ENCODE measurements at places on chromosomes 16 and 17.

GRCh38 chr16:1097156-1097555 lies 1.1 kb upstream of the C1QTNF8 start:
- DNase-seq, result no peak

- peak; percentile 50 for DNase-seq
Measured at GRCh38 chr16:23679274-23679985, 741 bp downstream of the PLK1 start.

- no peak for DNase-seq
Measured at GRCh38 chr16:74186561-74186971, 110.0 kb upstream of the PSMD7 start.

DNA sequence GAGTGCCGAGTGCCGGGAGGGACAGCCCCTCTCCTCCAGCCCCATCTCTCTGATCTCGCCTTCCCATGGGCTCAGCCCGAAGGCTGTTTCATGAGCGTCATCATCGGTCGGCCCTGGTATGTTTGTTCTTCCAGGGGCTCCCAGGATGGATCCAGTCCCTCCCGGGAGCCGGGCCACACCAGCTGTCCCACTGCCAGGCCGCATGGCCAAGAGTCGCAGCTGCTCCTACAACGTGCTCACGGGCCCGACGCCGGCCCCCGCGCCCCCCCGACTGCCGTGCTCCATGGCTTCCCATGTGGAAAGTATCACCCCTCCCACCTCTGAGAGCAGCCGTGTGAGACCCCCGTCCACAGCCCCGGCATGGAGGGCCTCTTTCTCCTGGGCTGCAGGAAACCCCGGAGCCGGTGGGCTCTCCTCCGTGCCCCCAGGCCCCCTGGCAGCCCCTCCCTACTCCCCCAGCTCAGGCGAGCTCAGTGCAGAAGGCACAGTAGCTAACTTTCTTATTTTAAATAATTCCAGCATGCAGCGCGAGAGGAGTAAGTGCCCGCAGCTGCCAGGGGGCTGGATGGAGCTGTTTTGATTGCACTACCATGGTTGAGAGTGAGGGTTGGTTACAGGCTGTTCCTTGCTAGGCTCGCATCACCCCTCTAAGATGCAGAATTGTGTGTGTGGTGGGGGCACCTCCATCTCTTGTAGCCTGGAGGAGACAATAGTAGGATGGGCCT lies 26.6 kb upstream of the GSE1 start:
- DNase-seq, result no peak

- no peak for DNase-seq
Measured at GRCh38 chr17:40568074-40568836, 3.0 kb upstream of the CCR7 start.

DNA sequence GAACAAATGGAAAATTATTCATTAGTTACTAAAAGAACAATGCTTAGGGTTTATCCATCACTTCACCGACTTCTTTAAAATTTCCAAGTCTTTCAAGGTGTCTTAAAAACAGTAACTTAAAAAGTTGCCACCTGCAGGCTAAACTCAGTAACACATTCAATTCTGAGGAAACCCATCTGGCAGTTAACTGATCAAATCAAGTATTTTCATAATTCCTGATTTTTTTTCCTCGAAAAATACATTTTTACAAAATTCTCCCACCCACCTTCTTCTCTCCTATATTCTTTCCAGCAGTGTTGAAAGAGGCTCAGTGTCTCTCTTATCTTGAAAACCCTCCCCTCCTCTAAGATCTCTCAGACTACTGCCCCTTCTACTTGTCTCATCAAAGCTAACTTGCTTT lies 29.9 kb downstream of the PARN start:
- peak; percentile 33 for DNase-seq

DNA sequence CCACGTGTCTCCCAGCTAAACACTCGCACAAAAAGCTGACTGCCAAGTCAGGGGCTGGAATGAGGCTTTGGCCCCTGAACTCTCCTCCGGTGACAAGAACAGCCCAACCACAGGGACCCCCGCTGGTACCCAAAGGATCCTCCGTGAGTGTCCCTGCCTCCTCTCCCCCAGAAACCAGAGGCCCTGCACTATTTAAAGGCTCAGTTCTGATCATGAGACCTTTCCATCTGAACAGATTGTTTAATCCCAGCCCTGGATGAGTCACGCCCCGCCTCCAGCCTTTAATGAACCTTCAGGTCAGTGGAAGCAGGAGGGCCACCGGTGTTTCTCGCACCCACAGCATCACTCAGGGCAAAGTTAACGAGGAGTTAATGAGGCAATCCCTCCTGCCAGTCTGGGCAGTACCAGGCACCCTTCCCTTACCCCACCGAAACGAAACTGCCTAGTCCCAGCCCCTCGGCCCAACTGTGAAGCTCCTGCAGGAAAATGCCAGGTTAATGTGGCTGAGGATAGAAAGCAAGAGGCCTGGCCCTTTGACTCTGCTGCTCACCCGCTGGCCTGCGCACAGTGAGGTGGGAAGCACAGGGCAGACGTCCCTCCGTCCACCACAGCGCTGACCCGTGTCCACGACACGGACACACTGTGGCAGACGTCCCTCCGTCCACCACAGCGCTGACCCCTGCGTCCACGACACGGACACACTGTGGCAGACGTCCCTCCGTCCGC lies 32.4 kb downstream of the TIMM22 start:
- DNase-seq, result peak; percentile 62

GRCh38 chr16:1150511-1150982 lies 2.4 kb upstream of the CACNA1H start:
- DNase-seq, result no peak

DNA sequence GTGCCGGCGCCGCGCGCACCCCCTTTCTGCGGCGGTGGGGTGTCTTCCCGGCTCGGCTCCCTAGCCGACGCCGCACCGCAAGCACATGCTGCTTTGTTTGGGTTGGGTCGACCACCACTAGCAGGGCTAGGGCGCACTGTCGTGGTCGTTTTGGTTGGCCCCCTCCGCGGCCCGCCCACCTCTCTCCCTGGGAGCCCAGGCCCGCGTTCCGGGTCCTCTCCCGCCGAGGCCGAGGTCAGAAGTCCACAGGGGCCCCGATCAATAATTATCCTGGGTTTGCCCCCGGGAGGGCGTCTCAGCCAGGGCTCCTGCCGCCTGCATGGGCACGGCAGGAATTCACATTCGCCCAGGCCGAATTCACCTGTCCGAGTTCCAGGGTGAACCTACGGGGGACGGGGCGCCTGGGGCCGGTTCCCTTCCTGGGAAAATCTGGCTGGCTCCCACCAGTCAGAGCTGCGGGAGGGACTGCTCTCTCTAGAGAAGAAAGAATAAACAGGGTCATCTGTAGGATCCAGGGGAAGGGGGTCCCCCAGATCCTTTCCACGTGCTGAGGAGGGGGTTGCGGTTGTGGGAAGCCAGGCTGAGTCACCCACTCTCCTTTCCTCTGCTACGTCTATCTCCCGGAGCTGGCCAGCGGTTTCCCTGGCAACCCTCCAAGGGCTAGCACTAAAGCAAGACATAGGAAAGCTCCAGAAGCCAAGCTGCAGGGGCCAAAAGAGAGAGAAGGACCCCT lies 584 bp upstream of the STAT5B start:
- peak; percentile 87 for DNase-seq

DNA sequence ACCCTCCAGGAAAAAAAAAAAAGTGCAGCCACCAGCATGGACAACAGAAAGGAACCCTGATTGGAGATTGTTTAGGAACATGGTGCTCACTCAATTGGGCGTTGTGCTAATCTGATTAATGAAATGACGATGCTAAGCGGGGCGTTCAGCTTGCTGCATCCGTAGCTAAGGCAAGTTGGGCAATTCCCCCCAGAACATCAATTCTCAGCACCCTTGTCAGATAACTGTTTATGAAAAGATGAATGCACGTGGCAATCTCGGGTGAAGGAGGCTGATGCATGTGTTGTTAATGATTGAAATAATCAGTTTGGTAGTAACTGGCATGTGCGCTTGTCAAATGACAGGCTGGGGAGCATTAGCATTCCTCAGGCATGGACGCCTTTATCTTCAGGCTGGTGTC lies 57.0 kb downstream of the HS3ST3A1 start:
- DNase-seq, result peak; percentile 43

- DNase-seq, result no peak
Measured at GRCh38 chr16:9429646-9430330, 338.3 kb downstream of the HAPSTR1 start.

- no peak for DNase-seq
Measured at GRCh38 chr17:43018008-43018853, 4.0 kb downstream of the VAT1 start.

GRCh38 chr16:48999508-48999907 lies 282.1 kb downstream of the CBLN1 start:
- no peak for DNase-seq

GRCh38 chr16:58389724-58390123 lies 2.5 kb upstream of the GINS3 start:
- no peak for DNase-seq

DNA sequence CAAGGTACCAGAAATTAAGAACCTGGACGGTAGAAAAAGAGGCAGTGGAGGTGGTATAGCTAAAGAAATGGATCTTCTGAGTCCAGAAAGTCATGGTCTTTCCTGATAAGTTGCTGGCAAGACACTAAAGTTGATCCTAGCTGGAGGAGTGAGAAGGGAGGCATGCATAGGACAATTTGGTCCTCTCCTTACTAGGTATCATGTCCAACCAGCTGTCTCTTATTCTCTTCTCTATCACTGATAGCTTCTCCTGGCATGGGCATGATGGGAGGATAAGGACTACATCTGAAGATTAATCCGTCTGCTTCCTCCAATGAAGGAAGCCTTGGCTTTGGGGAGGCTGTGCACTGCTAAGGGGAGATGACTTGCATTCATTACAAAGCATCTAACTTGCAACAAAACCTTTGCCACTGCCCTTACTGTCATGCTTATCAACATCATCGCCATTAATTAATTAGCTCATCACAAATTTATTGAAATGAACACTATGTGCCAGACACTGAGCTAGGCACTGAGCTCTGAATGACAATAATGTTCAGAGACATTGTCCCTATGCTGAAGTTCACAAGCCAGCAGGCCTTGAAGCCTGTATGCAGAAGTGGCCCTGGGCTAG lies 3.1 kb upstream of the FAM117A start:
- DNase-seq, result no peak

DNA sequence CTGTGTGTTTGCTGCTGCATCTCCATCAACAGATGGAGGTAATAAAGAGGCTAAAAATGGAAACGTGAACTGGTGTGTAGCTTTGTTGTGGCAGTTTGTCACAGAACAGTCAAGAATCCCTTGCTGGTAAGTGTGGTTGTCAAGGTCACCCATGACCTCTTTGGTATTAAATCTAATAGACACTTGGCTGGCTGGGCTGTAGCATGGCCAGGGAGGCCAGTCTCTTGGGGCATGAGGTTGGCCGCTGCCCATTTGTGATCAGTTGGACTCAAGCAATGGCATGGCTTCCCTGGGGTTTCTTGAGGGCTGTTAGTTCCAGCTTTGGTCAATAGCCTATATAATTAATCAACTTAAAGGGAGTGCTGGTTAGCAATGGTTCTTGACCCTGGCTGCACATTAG lies 14.8 kb upstream of the HS3ST2 start:
- no peak for DNase-seq

GRCh38 chr16:66948837-66949225 lies 12.2 kb upstream of the CES3 start:
- DNase-seq, result no peak

DNA sequence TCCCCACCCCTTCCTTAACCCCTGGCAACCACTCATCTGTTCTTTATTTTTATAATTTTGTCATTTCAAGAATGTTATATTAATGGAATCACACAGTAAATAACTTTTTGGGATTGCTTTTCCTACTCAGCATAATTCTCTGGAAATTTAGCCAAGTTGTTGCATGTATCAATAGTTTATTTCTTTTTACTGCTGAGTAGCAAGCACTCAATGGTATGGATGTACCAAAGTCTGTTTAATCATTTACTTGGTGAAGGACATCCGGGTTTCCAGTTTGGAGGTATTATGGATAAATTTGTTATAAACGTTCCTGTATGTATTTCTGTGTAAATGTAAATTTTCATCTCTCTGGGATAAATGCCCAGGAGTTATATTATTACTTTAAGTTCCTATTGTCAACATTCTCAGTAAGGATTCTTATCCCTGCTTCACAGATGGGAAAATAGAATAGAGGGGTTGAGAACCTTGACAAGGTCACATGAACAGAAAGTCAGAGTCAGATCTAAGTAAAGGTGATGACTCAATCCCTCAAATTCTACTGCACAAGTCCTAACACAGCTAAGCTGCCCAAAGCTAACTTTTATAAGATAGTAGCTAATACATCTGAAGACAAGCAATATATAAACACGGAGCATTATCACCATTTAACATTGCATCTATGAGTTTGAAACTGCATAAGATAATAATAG lies 62.4 kb upstream of the MTMR4 start:
- DNase-seq, result peak; percentile 53

- no peak for DNase-seq
Measured at GRCh38 chr17:37671028-37671823, 28.0 kb upstream of the DDX52 start.

DNA sequence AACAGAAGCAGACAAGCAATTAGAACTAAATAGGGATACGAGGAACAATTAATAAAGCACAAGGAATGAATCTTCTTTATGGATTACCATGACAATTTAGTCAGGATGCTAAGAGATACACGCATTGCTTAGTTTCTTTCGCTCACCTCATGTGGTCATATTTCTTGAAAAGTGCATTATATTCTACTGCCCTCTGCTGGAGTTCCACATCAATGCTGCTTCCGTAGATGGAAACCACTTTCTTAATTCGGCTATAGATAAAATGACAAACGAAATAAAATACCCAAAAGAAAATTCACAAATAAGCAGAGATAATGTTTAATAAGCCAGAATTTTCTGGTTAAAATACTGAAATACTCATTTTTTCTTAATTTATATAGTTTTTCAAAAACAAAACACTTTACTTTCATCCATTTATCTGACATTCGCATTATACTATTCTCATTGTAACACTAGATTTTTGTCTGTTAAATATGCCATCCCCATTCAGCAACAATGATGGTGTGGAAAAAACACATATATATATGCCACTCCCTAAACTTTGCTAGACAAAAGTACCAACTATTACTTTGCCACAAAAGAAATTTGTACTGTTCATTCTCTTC lies 22.0 kb upstream of the PHLPP2 start:
- peak; percentile 46 for DNase-seq

GRCh38 chr17:77254951-77255825 lies 114.4 kb downstream of the SEC14L1 start:
- peak; percentile 100 for DNase-seq

DNA sequence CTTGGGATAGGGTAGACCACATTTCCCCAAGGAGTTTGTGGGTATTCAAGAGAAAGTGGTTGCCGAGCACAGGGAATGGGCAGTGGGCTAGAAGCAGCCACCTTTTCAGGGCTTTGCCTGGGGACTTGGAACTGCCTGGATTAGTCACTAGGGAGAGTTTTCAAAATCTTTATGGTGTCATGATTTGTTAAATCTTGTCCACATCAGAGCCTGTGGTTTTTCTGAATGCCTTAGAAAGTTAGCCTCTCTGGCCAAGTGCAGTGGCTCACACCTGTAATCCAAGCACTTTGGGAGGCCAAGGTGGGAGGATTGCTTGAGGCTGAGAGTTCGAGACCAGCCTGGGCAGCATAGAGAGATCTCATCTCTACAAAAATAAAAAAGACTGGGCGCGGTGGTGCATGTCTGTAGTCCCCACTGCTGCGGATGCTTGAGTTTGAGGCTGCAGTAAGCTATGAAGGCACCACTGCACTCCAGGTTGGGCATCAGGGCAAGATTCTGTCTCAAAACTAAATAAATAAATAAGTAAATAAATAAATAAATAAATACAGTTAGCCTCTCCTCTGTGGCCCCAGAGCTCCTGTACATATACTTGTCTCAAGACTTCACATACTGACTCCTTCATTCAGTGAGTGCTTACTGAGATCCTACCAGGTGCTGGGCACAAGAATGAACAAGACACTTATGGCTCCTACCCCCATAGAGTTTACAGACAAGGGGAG lies 76.3 kb upstream of the HNF1B start:
- peak; percentile 70 for DNase-seq

- DNase-seq, result no peak
Measured at GRCh38 chr16:59864981-59865666, 1131.0 kb upstream of the GOT2 start.
